RKO (cell line): ENCODE measurements at places on chromosomes 6 and 20.

GRCh38 chr6:28207510-28208110, 17.5 kb upstream of the ZSCAN9 start:
- DNase-seq, result no peak

DNA sequence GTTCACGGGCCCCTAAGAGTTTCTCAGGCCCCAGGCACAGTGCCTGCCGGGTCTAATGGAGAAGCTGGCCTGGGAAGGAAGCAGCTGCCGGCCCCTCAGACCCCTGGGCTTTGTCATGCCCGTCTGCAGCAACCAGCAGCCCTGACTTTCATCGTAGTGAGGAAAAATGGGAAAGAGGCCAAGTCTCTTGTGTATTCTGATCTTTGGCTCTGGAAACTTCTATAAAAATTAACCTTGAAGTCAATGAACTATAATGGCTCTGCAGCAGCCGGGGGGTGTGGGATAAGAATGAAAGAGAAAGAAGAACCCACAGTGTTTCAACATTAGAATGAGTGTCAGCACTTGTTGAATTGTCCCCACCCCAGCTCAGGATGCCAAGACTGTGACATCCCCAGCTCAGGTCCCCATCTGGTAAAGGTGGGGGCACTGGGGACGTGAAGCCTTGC, 12.9 kb downstream of the TGM2 start:
- no peak for DNase-seq

GRCh38 chr6:1764397-1764987, 154.8 kb downstream of the FOXC1 start:
- no peak for DNase-seq

DNA sequence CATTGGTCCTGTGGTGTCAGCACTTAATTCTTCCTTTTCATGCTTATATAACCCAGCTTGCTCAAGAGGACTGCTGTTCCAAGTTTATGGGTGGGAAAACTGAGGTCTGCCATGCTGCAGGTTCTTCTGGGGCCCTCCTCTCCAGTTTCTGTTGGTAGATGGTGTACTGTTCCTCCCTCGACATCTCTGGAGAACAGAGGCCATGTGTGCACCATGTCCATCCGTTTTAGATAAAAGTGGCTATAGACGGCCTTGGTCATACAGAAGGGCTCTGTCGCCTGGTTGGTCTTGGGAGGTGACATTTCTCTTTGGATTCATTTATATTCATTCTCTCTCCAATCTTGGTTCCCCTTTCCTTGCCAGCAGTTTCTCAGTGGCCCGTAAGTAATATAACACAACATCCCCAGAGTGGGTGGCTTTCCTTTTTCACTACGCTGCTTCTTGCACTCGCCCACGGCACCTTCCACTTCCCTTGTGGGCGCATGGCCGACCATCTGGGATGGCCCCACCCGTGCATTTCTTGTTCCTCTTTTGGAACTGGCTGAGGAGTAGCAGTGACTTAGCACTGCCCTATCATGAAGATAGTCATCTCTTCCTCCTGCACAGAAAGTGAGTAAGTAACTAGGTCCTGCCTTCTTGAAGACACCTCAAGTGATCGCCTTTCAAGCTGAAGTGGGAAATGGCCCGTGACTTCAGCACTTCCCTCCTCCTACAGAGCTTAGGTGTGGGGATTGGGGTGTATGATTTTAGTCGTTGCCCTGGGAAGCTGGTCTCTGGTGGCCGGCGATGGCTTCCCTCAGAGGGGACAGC, 94.2 kb downstream of the RREB1 start:
- DNase-seq, result no peak

DNA sequence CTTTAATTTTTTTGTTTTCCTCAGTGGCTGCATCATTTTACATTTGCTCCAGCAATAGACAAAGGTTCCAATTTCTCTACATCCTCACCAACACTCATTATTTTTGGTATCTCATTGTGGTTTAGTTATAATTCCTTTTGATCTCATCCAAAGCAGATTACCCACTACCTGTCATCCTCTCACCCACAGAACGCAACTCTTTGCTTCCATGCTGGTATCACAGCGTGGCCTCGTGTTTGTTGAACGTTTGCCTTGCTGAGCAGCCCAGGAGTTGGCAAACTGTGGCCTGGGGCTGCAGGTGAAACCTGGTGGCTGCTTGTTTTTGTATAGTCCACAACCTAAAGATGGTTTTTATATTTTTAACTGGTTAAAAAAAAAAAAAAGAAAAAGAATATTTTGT, 181.9 kb downstream of the BCAS1 start:
- no peak for DNase-seq

- no peak for DNase-seq
These were observed 89.4 kb downstream of the CEP162 start for GRCh38 chr6:84137989-84138575.

- no peak for DNase-seq
These were observed 58.1 kb downstream of the C6orf58 start for GRCh38 chr6:127635091-127635490.

GRCh38 chr6:453152-453551, 61.6 kb downstream of the IRF4 start:
- peak; percentile 5 for DNase-seq

DNA sequence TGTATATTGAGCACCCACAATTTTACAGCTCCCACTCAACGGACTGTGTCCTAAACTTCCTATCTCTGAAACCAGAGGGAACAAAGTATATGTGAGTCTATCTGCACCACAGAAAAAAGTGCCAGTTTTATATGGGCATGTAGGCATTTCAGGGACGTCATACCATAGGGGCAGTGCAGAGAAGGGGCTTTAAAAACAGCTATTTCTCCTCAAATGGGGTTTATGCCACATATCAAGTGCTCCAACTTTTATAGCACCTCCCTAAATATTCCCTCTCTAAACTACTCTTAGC, 28.9 kb upstream of the ASF1A start:
- no peak for DNase-seq

DNA sequence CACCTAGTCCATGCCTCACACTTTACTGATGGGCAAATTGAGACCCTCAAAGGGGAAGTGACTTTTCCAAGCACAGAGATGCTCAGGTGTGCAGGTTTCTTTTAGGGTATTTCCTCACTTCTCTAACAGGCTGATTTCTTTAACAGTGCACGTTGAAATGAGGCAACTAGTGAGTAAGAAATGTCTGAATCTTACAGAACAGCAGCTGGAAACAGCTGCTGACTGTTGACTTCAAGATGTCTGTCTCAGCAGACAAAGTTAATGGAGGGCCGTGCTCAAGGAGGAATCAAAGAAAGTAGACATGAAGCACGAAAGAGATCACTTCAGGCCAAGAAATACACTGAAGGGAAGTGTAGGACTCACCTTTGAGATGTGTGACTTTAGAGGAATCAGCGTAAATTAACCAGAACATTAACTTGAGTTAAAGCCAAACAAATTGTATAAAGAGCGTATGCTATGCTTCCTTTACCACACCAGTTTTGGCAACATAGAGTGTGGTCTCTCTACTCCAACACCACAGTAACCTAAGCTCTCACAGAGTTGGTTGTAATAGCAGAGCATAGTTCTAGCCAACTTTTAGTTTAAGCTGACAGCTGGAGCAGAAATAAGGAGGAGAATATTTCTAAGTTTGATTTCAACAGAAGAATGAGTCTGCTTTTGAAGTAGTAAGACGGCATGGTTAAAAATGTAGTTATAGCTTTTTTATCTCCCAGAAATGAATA, 60.9 kb downstream of the SAMD3 start:
- DNase-seq, result no peak

DNA sequence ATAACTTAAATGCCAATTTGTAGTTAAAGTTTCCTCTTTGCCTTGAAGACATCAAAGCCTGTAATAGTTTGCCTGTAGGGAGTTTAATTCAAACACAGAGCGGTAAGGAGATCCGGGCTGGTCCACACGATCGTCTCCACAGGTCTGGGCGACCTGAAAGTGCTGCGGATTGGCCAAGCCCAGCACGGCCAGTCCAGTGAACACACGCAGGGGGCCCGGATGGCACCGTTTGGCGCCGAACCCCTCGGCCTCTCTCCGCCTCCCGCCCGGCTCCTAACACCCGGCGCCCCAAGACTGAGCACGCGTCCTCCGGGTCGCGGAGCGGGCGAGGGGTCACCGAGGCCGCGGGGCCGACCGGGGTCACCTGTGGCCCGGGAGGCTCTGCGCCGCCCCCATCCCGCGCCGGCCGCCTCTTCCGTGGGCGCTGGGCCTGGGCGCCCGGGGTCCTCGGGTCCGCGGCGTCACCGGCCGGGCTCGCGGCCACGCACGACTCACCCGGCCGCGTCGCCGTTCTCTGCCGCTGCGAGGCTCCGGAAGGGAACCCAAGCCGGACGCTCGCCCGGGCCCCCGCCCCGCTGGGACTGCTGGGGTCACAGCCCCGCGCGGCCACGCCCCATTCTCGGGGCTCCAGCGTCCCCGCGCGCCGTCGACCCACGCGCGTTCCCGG, 481 bp downstream of the SERPINB6 start:
- DNase-seq, result peak; percentile 55

- peak; percentile 8 for DNase-seq
These were observed 272.5 kb upstream of the SGK1 start for GRCh38 chr6:134590449-134590848.

DNA sequence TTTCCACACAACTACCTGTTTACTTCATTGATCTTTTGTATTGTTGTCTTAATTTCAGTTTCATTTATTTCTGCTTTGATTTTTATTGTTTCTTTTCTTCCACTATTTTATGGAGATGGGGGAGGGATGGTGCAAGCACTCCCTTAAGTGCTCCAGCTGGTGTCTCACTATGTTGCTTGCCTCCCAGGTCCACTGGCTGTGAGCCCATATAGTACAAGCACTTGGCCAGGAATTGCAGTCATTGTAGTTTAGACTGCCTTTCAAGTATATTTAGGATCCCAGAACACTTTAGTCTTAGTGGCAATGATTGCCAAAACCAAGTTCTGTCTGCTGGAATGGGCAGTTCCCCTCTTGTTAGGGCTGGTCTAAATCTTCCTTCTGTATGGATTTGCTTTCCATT, 34.9 kb upstream of the MAN1A1 start:
- DNase-seq, result no peak

DNA sequence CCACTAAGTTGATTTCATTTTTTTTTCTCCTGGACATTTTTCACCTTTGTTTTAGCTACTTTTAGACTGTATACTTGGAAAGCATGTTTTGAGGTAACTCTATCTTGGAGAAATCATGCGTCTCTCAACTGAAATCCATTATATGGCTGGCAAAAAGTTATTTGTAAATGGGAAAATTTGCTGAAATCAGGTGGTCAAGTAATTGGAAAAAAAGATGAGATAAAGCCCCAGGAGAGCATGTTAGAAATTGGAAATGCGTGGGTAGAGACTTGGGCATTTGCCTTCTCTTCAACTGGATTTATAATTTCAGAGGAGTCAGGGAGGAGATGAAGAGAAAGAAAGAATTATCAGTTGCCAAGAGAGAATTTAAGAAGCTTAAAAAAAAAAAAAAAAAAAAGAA, 217.1 kb upstream of the MAP3K7 start:
- no peak for DNase-seq

GRCh38 chr6:52074155-52074554, 13.3 kb downstream of the PKHD1 start:
- no peak for DNase-seq

GRCh38 chr6:168385037-168385759, 55.8 kb upstream of the SMOC2 start:
- no peak for DNase-seq

DNA sequence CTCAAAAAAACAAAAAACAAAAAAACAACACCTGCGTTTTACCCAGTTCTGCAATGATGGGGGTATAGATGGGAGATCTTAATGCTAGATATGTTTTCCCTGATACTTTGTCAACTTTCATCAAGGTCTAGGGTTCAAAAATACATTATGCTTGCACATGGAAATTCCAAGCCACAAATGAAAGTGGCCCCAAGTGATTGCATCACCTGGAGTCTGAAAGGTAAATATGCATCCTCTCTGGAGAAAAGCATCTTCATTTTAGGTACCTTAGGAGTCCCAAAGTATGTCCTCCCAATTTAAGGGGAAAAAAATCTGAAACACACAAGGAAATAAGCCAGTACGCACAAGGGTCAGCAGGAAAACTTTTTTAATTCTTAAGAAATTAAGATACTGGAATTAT, 12.6 kb upstream of the ZC3H12D start:
- DNase-seq, result no peak

GRCh38 chr6:4607793-4608192, 168.4 kb upstream of the CDYL start:
- DNase-seq, result no peak

DNA sequence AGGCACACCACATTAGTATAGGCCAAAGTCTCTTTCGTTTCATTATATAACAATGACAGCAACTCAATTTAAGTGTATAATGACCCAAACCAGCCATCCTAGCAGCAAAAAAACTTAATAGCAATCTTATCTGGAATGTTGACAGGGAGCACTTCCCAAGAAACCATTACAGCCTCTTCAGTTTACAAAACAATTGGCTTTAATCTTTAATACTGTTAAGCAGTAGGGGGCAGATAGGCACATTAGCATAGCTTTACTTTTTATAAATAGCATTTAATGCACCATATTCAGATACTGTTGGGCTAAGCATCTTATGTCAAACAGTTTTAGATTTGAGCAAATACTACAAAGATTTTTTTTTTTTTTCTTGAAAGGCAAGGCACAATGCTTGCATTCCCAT, 193.3 kb upstream of the MAP3K7 start:
- no peak for DNase-seq

GRCh38 chr6:162621246-162621645, 106.3 kb downstream of the PRKN start:
- no peak for DNase-seq

GRCh38 chr6:4059115-4059777, 19.7 kb downstream of the FAM217A start:
- peak; percentile 79 for DNase-seq

GRCh38 chr6:57342148-57342669, 24.8 kb downstream of the PRIM2 start:
- no peak for DNase-seq

- no peak for DNase-seq
These were observed 114.4 kb downstream of the SLC23A2 start for GRCh38 chr20:4886771-4887527.

GRCh38 chr20:40441771-40442170, 247.3 kb downstream of the MAFB start:
- no peak for DNase-seq

GRCh38 chr6:143598466-143599080, 79.2 kb upstream of the PHACTR2 start:
- no peak for DNase-seq

- DNase-seq, result no peak
These were observed 185 bp upstream of the TNFRSF6B start for GRCh38 chr20:63696306-63696627.

DNA sequence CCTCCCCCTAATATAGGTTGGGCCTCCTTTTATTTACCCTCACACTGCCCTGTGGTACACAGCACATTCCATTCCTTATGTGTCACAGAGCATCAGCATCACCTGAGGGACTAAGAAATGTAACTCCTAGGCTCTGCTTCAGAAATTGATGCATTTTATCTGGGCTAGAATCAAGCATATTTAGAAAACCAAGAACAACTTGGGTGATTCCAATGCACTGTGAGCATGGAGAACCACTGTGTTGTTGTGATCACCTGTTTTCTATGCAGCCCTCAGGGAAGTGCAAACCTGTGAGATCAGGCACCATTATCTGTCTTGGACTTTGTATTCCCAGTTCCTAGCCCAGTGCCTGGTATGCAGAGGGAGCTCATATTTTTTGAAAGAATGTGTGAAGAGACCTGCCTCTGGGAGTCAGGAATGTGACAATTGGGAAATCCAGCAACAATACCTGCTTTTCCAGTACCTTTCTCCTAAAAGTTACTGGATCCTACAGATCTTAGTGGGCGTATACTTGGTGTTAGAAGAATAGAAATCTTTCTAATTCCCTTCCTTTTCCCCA, 7.0 kb downstream of the KAT14 start:
- DNase-seq, result no peak
